Spleen (tissue), 13 donors: ENCODE measurements at places on chromosomes 7 and 10. TPM values are rescaled to one million over a fixed set of nuclear protein-coding genes. Genes with fewer than 3 reads are reported as not detected.

The RNF148 gene
- polyA plus RNA-seq, result not detected

The GPR37 gene
- 0.13 TPM for polyA plus RNA-seq

The SLC26A3 gene
- polyA plus RNA-seq, result 0.13 TPM

The CLRN3 gene
- polyA plus RNA-seq, result 0.22 TPM

The GRID1 gene
- not detected for polyA plus RNA-seq

The GRM3 gene
- polyA plus RNA-seq, result not detected

The DENND2A gene
- 7.7 TPM for polyA plus RNA-seq

The CDK1 gene
- 4.0 TPM for polyA plus RNA-seq

The ZNF853 gene
- 2.3 TPM for polyA plus RNA-seq

The FAM20C gene
- polyA plus RNA-seq, result 15.8 TPM

The C10orf62 gene
- not detected for polyA plus RNA-seq

The EPDR1 gene
- polyA plus RNA-seq, result 3.7 TPM

DNA sequence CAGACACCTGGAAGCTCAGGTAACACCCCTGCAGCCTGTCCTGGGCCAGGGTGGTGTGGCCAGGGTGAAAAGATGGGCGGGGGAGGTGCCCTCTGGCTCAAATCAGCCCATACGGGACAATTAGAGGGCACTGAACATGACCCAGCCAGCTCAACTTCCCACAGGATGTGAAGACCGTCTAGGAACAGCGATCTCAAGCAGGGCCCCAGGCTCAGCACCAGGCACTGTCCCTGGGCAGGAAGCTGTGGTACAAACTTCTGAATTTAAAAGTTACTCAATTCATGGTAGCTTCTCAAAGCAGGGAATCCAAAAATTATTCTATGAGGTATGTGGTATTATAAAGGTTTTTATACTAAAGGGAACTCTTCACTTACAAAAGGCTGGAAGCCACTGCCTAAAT is 5.1 kb upstream of the GRB10 start:
- no peak for DNase-seq

DNA sequence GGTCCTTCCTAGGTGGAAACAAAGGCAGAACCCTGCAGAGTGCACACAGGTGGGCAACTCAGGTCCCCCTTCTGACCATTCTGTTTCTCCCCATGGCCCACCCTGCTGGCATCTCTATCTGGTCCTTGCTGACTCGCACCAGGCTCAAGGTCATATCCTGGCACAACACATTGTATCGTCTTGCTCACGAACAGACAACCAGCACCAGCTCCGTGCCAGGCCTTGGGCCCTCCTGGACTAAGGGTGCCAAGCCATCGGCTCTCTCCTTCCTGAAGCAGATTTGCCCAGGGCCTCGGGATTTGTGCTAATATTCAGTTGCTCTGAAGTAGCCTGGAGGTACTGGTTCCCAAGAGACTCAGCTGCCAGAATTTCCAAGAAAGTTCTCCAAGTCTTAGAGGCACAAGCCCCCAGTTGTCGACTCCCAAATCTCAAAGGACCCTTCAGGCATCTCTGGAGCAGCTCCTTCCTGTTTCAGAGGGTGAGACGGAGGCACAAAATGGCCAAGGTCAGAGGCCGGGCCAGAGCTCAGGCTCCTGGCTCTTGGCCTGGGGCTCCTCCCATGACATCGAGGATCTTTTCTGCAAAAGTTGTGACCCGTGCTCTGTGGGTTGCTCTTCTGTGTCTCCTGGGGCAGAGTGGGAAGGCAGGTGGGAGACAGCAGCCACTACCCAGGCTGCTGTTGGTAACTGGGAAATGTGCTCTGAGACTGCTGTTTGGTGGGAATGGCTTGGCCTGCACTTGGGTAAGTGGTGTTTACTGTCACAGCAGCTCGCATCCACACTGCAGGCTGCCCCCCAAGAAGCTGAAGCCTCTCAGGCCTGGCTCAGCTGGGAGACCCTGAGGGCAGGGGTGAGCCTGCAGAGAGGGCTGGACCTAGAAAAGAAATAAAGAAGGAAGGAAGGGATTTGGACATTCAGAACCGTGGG is 121.3 kb downstream of the RGS10 start:
- DNase-seq, result no peak

- no peak for DNase-seq
These were observed 224.9 kb upstream of the NFE2L3 start for GRCh38 chr7:25926891-25927625.

DNA sequence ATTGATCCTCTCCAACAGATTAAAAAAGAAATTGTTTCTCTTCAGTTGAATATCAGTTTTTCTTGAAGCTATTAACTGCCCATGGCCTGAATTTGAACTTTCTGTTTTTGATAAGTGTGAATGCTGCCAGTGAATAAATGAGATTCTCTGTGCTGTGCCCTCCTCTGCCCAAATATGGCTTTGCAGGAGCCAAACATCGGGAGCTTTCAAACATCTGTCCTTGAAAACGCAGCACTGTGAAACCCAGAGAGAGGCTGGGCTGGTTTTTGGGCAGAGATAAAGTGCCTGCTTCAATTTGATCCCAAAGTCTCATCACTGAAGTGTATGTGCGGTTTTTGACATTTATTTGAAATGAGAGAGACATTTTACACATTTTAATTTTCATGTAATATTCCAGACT is 268.3 kb upstream of the SHH start:
- DNase-seq, result no peak

DNA sequence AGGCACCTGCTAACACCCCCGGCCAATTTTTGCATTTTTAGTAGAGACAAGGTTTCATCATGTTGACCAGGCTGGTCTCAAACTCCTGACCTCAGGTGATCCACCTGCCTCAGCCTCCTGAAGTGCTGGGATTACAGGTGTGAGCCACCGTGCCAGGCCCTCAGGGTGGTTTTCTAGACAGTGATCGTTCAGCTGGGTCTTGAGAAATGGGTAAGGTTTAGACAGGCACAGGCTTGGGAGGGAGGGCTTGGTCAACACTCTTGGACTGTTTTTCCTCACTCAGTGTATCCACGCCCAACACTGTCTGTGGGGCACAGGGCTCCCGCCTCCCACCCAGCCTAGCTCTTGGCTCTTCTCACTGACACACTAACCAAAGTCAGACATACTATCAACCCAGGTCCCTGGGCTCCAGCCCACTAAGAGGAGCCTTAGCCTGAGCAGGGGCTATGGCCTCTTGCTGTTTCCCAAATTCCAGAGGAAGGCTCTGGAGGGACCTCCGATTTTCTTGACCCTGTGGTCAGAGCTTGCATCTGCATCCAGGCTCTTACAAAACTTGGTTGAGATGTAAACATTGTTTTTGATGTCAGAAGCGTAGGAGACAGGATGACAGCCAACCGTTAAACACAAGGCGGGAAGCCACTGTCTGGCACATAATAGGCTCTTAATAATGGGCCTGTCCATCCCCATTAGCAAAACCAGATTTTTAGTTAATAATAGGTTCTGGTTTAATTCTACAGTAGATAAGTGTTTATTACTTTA is 143.9 kb downstream of the PRKAG2 start:
- no peak for DNase-seq

DNA sequence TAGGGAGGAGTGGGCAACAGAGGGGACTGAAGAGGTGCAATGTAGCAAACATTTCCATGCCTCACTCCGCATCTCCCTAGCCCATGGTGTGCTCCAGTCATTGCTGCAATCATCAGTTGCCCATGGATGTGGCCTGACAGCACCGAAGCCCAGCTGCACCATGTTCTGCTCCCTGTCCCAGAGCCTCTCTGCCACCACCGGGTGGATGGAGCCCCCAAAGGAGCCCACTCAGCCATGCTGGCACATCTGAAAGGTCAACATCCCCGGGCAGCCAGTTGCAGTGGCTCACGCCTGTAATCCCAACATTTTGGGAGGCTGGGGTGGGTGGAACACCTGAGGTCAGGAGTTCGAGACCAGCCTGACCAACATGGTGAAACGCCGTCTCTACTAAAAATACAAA is 336.4 kb upstream of the ZMIZ1 start:
- no peak for DNase-seq

DNA sequence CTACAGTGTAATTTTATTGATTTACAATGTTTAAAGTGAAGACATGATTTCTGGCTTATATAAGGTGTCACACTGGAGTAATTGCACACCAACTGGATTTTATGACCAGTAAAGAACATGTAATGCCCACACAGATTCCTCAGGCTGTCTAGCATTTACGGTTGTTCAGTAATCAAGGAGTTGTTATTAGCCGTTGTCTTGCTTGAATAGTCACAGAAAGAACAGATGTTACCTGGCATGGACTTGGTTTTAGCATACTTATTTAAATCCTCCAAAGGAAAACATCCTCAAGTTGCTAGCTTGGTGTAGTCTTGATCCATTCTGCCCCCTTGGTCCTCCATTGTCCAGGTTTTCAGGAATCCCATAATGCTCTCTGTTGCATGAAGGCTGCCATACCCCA is 65.8 kb downstream of the POU6F2 start:
- no peak for DNase-seq

- no peak for DNase-seq
These were observed 253.6 kb downstream of the KIF20B start for GRCh38 chr10:89954787-89955566.

DNA sequence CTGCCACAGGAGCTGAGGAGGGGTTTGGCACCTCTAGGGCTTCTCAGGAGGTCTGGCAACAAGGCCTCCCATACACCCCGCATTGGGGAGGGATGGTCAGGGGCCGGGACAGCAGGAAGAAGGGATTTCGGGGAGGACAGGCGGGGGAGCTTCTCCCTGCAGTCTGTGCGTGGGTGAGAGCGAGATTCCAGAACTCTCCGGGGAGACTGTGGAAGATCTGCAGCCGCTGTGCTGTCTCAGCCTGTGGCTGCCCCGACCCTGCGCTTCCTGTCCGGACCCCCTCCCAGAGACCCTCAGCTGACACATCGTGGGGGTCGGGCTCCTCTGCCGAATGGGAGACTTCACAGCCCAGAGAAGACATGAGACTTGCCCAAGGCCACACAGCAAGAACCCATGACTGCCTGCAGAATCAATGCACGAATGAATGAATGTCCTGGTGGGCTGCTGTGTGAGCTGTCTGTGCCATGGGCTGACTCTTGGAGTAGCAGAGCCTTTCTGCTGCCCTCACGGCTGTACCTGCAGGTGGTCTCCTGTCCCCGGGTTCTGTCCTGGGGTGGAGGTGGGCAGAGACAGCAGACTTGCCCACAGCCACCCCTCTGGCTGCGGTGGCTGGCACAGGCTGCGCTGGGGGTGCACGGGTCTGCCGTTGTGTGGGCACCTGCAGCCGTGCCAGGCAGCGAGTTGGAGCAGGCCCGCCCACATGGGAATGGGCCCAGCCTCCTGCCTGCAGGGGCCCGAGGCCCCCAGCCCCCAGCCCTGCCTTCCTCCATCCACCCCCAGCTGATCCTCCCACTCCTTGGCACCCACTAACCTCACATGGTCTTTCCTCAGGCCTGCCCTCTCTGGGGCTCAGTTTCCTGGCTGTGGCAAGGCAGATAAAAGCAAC is 16.3 kb upstream of the LFNG start:
- no peak for DNase-seq

DNA sequence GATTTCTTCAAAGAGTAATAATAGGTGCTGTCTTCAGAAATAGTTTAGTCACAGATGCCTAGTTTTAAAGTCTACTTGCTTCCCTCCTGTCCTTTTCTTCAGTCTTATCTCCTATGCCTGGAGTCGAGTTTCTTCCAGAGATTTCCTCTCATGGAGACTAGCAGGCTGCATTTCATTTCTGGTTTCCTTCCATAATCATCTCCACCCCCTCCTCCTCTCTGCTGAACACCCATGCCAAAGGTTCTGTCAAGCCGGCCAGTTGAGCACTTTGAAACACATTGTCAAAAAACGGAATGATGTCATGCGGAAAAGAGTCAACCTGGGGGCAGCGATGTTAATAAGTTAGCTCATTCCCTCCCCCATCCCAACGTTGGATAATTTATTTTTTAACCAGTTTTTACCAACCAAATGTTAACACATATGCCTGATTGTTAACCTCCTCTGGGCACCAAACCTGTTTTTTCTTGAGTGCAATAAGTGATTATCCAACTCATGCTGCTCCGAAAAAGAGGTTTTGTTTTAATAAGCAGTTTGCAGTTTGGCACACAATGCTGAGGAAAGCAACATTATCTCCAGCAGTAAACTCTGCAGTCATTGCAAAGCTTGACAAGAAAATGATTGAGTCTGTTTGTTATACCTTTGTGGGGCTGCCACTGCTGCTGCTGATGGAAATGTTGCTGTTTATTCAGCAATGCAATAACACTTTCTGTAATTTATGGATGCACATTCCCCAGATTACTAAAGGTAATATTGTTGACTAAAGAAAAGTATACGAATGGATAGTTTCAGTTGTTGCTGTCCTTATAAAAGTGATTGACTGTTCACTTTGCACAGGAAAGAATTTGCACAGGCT is 161.6 kb downstream of the LRMDA start:
- no peak for DNase-seq

GRCh38 chr10:11034762-11035161 is 17.1 kb downstream of the CELF2 start:
- DNase-seq, result no peak

GRCh38 chr7:73363225-73364005 is 35.5 kb downstream of the FKBP6 start:
- no peak for DNase-seq

- DNase-seq, result no peak
These were observed 383.3 kb downstream of the SH2D4B start for GRCh38 chr10:80921032-80921431.

- no peak for DNase-seq
These were observed 75.5 kb upstream of the CXCL12 start for GRCh38 chr10:44460416-44460815.

GRCh38 chr10:113061054-113061430 is 111.0 kb downstream of the TCF7L2 start:
- no peak for DNase-seq

GRCh38 chr7:44906965-44907364 is 21.6 kb upstream of the PURB start:
- DNase-seq, result no peak

DNA sequence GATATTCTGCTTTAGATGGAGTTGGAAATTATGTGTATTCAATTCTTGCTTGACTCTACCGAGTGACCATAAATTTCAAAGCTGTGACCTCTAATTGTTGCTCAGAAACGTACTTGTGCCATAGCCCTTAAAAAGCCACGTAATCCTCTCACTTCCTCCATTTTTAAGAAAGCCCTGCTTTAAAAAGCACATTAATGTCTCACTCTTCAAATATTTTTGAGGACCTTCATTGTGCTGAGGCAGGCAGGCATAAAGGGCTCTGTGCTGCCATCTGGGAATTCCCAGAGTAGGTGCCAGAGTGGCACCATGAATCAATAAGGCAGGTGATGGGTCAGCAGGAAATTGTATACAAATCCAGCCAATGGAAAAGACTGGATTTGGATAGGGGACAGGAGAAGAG is 97.7 kb upstream of the FAM204A start:
- DNase-seq, result no peak

DNA sequence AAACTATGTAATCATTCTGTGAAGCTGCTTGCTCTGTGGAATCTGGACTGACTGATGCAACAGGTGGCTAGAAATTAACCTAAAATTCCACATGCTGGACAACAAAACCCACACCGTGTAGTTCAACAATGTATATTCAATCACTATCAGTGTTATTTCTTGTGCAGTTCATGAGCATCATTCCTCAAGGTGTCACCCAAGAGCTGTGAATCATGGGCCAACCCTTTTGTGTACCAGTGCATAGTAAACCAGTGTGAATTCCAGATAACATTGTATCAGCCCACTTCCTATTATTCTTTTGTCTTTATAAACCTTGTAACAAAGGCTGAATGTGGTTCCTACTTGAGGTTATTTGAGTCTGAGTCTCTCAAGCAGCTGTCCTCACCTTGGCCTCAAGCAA is 905.2 kb upstream of the ZNF722 start:
- no peak for DNase-seq

GRCh38 chr10:122159141-122159970 is 111.7 kb upstream of the BTBD16 start:
- peak; percentile 69 for DNase-seq
